ENCODE measurements at places on chromosomes 3 and 15. TPM values are rescaled to one million over a fixed set of nuclear protein-coding genes. Genes with fewer than 3 reads are reported as not detected.

ECE2 gene
- total RNA-seq: not detected

SEMA6D gene
- 0.49 TPM for total RNA-seq

ZIC4 gene
- total RNA-seq: not detected

ZDHHC23 gene
- total RNA-seq: 5.5 TPM

DCBLD2 gene
- total RNA-seq: 566 TPM

CGNL1 gene
- total RNA-seq: 45.4 TPM

HCLS1 gene
- 0.49 TPM for total RNA-seq

All from mesangial cell (primary cell).